ENCODE measurements at places on chromosomes 2 and 18.

DNA sequence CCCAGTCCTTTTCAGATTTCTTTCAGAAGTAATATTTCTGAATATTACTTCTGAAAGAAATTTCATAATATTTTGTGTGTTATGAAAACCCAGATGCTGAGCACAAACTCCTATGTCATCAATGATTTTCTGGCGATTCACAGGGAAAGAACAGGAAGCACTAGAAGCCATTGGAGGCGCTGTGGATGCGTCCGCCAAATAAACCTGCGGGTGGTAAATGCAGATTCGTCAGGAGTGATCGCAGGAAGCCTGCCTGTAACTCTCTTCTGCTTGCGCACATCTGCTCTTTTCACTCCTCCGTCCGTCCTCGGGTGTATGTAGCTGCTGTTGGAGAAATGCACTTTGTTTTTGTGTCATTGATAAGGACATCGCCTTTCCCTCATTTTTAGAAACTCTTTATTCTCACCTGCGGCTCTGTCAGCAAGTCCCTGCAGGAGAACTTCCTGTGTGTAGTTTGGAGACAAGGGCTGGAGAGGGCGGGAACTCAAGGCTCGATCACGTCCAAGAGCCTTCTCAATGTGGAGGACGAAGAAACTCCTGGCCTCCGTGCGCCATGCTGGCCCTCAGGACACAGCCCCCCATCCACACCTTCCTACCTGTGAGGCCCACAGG is 483.8 kb downstream of the GALR1 start:
- DNase-seq: no peak

DNA sequence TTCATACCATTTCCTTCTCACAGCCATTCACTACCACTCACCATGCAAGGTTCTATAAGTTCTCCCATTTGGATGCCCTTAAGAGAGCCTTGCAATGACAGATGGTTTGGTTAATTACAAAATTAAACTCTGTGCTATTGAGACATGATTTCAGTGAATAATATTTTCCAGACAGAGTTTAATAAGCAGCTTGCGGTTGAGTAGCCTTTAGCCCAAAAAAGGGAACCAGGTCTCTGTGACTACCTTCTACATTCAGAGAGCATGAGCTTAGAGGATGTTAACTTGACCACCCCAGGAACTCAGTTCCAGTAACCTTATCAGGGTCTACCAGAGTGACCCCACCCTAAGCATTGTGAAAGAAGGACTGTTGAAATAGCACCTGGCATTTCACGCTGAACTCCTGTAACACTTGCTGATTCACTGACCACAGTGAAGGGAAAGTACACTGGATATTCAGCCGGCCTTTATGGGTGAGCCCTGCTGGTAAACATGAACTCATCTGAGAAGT is 1173.1 kb upstream of the ZEB2 start:
- DNase-seq: no peak

- DNase-seq: peak; percentile 24
Observed at GRCh38 chr2:227415538-227416424, 28.0 kb upstream of the SCYGR1 start.

DNA sequence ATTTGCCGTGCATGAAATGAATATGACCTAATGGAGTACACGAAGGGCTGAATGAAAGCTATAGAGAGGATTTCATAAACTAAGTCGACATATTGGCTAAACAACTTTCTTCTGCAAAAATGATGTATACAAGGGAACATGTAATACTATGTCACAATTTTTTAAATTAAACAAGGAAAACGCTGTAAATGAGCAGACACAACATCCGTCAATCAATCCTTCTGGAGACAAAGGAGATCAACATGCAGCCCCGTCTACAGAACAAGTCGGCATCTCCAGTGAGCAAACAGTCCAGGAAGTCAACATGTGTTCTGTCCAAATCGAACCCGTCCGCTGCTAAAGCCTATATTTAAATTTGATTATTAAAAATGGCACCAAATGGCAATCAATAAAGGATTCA is 180.8 kb downstream of the TCF4 start:
- DNase-seq: no peak

DNA sequence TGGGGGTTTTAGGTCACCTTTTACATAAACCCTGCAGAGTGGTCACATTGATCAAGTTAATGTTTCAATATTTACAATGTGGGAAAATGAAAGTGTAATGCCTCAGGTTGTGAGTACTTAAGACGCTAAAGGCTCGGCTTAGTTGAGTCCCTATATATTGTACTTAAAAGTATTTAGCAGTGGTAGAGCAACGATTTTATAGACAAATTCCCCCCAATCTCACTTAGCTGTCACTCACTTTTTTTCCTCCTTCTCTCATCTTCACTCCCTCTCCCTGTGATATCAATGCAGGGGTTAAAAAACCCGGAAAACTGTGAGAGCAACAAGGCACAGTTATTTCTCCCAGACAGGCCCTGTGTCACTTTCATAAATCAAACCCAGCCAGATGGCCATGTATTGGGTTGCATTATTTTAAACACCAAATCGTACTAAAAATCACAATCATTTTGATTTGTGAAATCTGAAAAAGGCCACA is 5.4 kb downstream of the POU3F3 start:
- no peak for DNase-seq

- DNase-seq: no peak
Observed at GRCh38 chr2:201024518-201024917, 47.0 kb downstream of the HYCC2 start.

- DNase-seq: no peak
Observed at GRCh38 chr2:60148716-60149115, 404.7 kb downstream of the BCL11A start.

DNA sequence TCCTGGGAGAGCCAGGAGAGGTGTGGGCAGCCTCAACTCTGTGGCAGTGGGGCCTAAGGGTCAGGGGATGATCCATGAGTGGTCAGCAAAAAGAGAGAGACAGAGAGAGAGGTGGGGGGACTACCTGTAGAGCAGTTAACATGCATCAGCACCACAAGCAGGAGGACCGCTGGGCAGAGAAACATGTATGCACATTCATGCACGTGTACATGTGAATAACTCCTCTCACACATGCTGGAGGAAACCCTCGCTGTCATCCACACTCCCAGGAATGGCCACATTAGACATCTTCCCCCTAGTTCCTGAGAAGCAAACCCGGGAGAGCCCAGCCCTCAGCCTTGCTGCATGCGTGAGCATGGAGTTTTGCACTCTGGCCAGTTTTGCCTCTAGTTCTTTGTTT is 166.1 kb downstream of the SMAD7 start:
- no peak for DNase-seq

DNA sequence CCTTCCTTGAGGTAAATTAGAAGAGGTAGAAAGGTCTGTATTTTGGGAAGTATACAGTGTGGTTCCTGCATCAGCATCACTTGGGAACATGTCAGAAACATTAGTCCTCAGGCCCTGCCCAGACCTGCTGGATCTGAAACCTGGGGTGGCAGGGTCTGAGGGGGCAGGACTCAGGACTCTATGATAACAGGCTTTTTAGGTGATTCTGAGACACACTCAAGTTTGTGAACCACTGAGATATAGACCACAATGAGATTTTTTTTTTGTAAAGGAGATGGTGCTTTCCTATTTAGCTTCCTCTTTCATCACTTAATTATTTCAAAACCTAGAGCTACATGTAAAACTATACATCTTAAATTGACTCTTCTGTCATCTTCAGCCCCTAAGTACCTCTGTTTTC is 262.7 kb upstream of the SPOPL start:
- DNase-seq: no peak

- DNase-seq: no peak
Observed at GRCh38 chr2:61688369-61689334, 150.5 kb upstream of the XPO1 start.

- no peak for DNase-seq
Observed at GRCh38 chr2:101763496-101764333, 66.2 kb downstream of the MAP4K4 start.

DNA sequence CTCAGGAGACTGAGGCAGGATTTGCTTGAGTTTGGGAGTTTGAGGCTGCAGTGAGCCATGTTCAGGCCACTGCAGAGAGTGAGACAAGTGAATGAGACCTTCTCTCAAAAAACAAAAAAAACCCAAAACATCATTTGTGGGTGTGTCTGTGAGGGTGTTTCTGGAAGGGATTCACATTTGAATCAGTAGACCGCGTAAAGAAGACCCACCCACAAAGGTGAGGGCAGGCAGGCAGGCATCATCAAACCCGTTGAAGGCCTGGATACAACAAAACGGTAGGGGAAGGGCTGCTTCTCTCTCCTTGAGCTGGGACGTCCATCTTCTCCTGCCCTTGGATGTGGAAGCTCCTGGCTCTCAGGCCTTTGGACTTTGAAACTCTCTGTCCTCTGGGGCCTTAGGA is 25.4 kb downstream of the CDKL4 start:
- no peak for DNase-seq

GRCh38 chr2:176466918-176467452 is 197.7 kb downstream of the MTX2 start:
- DNase-seq: no peak

DNA sequence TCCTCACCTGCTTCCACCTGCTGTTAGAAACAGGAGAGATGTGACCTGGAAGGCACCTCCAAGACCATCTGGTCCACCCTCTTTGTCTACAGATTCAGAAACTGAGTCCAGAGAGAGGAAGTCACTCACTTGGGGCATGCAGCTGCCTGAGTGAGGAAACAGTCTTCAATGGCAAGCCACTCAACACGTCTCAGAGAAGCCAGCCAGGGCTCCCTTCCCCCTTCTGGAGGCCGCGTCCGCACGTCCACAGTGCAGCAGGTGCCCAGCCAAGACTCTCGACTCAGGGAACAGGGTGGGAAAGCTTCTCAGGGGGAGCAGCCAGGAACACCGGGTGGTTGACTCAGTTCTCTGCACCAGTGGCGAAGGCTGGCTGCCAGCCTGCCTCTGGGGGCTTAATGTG is 201.7 kb downstream of the BCL11A start:
- DNase-seq: no peak

DNA sequence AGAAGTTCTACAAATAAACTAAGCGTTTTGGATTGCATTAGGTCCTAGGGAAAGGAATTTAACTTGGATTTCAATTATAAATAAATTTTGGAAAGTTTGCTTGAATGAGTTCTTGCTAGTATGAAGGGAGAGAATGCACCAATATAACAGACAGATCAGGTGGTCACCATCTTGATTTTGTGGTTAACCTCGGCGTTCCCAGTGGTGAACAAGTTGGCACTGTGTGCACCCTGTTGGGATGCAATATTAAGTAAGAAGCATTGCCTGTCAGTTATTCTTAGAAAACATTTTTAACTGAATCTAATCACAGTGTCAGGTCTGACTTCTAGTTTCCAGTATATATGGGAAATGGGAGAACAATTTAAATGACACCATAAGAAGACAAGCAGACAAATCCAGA is 673.4 kb downstream of the SLC4A3 start:
- no peak for DNase-seq

- no peak for DNase-seq
Observed at GRCh38 chr18:36977121-36977520, 148.2 kb downstream of the KIAA1328 start.

- DNase-seq: no peak
Observed at GRCh38 chr2:158688721-158689120, 106.4 kb upstream of the DAPL1 start.

DNA sequence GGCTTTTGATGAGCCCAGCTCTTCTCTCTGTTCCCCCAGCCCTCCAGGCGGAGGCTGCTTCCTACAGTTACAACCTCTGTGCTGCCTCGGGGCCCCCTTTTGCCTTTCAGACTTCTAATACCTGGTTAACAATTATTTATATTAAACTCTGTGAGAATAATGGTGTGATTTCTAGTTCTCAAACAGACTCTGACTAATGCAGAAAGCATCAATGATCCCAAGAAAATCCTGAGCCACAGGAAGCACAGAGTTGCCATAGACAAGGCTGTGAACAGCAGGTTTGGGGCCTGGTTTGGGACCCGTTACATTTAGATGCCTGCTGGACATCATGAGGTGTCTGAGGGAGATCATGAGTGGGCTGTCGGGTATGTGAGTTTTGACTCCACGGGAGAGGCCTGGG is 37.4 kb upstream of the MYO3B start:
- no peak for DNase-seq

DNA sequence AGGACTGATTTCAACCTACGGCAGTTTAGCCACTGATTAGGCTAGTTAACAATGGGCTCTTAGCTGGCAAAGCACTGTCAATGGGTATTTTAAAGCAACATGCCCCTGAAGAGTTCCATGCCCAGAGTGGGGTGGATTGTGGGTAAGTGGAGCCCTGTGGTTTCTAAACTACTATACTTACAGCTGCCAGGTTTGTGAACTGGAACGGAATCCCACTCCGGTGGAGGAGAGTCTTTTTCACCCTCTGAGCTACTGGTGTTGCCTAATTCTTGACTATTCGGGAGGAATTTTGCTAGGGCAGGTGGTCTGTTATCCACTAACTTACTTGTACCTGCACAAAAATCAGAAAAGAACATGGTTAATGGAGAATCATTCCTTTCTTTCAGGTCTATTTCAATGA is 52.6 kb downstream of the ZAP70 start:
- DNase-seq: no peak

DNA sequence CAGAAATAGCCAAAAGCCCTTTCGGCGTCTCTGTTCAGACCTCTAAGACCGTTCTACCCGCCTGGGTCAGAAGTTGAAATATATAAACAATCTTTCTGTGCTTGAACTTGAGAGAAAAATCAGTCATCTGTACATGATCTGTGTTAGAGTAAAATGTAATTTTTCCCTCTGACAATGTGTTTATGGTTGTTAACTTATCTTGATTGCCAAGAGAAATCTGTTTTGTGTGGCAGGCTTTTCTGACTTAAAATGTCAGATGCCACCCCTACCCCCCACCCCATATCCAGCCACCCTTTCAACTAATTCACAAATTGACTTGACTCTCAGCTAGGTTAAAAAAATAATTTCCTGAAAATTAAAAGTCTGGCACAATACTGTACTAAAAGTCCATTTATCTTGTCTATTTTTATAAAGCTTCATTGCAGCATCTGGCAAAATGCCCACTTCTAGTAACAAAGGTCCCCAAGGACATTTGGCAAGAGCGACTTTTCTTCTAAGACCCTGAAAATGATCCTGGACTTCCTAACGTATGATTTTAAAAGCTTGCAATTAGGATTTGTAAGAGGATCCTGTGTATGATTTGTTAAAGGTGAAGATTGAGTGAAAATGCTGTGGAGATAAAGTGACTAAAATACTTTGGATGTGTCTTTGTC is 304.2 kb downstream of the EPHA4 start:
- DNase-seq: no peak

DNA sequence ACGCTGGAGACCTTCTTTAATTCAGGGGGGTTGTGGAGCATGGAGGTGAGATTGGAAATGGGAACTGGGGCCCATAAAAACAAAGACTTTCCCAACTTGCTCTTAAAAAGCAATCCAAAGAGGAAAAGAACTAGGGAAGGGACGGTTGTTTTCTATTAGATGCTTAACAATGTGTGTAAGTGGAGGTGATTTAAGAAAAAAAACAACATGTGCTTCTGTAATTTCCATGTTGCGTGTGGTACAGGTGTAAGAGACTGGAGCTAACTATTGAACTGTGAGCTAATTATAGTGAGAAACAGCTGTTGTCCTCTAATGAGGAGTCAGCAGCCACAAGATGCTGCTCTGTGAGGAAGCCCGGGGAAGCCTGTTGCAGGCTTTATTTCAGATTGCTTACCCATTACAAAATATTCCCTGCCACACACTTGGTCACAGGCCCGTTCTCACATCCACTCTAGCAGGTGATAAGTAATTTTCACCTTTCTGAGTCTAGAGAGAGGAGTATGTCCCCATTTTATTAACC is 280.6 kb upstream of the PARD3B start:
- no peak for DNase-seq
